D341Med (cell line): ENCODE measurements at places on chromosomes 6 and 20.

- no peak for DNase-seq
Measured at GRCh38 chr6:45872827-45873365, 142.8 kb downstream of the CLIC5 start.

GRCh38 chr6:18262702-18263417 is 1.5 kb downstream of the DEK start:
- DNase-seq: no peak

- no peak for DNase-seq
Measured at GRCh38 chr6:72864799-72865198, 242.9 kb downstream of the KCNQ5 start.

DNA sequence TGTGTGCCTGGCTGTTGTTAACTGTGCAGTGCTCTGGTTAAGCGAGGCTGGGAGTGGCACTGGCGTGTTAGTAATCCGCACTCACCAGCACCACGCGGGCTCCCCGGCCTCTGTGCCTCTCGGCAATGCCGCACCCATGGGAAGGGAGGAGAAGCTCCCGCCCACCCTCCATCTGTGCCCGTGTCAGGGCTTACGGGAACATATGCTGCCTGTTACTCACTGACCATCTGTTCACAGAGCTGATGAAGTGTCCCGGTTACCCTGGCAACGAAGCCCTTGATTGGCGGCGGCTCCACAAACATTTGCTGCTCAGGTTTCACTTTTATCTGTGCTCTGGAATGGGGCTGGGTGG is 114.7 kb downstream of the PSMB1 start:
- DNase-seq: peak; percentile 96

DNA sequence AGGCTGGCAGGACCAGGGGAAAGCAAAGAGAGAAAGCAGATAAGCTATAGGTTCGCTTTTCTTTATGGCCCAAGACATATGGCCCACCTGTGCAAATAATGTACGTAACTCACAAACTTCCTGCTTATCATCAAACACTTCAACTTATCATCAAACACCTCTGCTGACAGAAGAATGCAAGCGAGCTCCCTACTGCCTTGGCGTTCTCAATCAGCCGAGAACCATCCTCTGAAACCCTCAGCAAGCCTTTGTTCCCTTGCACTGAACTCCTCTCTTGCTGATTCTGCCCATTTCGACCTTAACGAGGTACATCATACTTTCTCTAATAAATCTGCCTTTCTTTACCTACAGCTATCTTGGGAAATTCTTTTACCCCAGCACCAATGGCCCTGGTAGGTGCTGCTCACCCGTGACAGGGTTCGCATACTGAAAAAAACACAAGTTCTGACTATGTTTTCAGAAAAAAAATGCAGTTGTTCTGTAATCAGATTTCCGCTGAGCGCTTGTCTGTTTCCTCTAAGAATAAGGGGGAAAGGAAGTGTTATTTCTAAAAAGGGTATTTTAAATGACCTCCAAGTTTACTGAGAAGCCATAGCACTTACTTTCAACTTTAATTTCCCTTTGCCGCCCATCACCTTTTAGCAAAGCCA is 28.3 kb downstream of the SERPINB6 start:
- no peak for DNase-seq

DNA sequence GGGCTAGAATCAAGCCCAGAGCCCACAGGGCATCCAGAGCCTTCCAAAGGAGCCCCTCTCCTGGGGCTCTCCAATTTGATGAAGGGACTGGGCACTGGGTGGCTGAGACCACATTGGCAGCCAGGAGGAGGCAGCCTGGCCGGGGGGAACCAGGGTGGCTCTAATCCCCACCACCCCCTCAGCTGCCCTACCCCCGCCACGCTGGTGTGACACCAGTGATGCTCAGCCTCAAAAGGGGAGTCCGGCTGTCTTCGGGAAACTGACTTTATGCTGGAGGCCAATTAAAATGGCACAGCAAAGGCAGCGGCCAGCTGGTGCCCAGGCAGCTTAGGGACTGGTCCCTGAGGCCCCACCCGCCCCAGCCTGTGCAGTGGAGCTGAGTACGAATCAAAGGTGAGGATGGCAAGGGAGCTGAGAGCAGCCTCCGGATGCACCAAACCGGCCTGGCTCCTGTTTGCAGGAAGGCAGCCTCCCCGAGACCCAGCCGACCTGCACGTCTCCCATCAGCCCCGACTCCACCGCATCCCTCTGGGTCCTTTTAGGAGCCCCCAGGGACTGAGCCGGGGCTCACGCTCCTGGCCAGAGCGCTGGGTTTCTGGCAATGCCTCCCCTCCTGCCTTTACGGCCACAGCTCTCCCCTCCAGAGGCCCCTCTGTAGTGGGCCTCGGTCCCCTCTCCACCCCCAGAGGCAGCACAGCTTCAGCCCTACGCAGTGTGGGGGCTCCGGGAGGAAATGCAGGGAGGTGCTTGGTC is 28.5 kb downstream of the CHRNA4 start:
- no peak for DNase-seq

- DNase-seq: no peak
Measured at GRCh38 chr6:47149066-47149465, 106.9 kb upstream of the ADGRF1 start.

DNA sequence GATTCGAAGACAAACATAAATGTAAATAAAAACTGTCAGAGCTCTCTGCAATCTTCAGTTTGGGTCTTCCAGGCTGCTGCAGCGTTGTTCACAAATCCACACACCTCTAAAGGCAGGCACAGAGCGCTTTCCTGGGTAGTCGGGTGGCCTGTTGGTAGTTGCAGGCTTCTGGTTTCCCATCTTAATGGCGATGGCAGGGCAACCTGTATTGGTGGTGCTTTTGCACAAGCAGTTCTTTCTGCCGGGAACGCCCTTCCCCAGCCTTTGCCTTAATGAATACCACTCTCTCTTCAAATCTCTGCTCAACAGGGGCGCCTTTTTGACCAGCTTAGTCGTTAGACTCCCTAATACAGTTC is 723 bp upstream of the IFT52 start:
- peak; percentile 48 for DNase-seq

- no peak for DNase-seq
Measured at GRCh38 chr20:37302981-37303380, 13.5 kb downstream of the MANBAL start.

DNA sequence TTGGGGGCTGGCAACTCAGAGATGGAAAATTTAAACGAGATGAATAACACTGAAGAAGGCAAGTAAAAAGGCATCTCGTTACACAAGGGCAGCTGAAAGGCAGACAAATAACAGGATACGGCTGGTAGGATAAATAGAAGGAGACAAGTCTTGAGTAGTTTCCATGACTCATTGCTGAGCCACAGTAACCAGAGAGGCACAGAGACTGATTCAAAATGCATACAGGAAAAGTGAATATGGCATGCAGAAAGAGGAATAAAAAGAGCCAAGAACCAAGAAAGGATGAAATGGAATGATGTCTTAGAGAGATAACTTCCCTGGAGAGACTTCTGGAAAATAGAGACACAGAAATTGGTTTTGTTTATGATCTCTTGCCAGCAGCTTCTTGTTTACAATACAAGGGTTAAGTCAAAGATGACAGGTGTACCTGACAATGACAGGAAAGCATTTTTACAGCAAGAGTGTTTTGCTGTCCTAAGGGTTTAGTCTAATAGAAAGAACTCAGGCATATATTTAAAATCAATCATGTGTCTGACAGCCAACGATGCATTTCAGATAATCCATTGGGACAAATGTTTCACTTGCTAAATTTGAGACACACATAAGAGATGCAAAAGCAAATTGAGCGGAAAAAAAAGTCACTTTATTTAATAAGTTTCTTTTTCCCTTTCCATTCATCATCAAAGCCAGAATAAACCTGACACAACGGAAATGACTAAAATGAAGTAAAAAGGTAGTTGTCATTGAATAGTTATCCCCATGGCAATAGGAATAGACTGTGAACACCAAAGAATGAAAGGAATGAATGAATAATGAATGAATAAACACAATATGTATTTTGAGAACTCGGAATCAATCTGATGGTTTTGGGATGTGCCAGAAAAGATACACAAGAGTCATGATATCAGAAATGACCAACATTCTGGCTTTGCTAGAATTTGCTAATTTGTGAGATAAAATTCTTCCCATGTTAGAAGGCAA is 68.0 kb upstream of the KCNQ5 start:
- no peak for DNase-seq

GRCh38 chr6:43851204-43851865 is 81.3 kb downstream of the VEGFA start:
- DNase-seq: no peak
